NCI-H2171 (cell line): ENCODE measurements at places on chromosomes 6 and 20.
A peak's percentile ranks its signal among the peaks of the same experiment; 100 is the strongest.

GRCh38 chr6:73747289-73747688 is 51.3 kb downstream of the CD109 start:
- no peak for DNase-seq

DNA sequence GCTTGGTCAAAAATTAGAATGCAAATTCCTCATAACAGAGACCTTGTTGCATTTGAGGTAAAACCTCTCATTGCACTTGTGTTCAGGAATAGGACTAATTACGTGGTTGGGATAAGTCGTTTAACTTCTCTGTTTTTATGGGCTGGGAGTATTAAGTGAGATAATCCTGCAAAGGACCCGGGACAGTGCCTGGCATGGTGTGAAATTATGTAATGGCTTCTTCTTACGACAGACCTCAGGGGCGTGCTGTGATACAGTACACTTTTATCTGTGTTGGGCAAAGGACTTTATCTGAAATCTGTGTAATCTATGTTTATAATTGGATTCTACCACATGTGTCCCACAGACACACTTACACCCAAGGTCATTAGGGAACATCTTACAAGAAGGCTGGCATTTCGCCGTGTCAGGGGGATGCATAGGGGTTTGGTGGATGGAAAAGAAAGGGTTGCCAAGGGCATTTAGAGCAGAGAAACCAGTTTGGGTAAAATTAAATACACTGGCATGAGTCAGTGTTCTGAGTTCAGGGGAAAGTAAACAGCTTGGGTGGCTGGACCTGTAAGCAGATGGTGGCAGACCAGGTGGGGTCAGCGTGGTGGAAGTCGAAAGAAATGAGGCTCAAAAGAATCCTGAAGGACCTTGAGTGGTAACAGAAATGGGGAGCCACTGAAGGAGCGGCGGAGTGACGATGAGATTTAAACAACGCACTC is 17.2 kb upstream of the RTF2 start:
- no peak for DNase-seq

DNA sequence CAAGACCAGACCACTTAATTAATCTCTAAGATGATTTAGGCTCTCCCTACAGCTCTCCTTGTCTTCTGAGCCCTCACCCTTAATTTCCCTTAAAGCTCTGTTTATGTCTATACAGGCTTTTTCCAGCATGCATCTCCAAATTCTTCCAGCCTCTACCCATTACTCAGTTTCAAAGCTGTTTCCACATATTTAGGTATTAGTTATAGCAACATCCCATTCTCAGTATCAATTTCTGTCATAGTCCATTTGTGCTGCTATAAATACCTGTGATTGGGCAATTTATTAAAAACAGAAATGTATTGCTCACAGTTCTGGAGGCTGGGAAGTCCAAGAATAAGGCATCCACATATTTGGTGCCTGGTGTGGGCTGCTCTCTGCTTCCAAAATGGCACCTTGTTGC is 2.3 kb upstream of the SERPINB1 start:
- DNase-seq, result no peak

DNA sequence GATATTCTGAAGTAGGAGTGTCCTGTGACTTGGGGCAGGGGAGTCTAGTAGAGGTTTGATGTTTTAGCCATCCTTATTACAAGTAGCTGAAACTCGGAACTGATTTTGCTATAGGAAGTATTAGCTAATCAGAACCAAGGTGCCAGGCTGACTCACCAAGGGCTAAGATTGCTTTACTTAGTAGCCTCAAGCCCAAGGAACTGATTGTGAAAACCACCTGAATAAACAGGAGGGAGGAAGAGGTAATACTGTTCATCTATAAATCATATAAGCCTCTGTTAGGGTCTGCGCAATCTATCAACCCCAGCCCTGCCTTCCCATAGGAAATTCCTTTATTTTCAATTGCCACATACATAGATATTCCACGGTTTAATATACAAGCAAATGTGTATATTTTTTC is 54.4 kb downstream of the GNAS start:
- no peak for DNase-seq

GRCh38 chr6:63910863-63911551 is 275.4 kb downstream of the PHF3 start:
- no peak for DNase-seq

DNA sequence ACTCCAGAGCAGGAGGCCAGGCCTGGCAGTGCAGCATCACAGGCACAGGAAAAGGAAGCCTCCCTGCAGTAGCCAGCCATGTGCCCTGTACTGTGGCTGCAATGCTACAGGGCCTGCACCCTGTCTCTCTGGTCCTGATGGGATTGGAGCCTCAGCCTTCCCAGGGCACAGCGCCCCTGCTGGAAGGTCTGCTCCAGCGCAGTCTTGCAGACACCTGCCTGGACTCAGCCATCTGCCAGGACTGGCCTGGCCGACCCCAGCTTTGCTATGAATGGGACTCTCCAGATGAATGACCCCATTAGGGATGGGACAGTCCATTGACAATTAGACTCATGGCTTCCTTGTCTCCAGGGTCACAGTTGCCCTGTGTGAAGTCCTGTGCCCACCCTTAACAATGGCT is 251.6 kb downstream of the ERMARD start:
- DNase-seq, result no peak

DNA sequence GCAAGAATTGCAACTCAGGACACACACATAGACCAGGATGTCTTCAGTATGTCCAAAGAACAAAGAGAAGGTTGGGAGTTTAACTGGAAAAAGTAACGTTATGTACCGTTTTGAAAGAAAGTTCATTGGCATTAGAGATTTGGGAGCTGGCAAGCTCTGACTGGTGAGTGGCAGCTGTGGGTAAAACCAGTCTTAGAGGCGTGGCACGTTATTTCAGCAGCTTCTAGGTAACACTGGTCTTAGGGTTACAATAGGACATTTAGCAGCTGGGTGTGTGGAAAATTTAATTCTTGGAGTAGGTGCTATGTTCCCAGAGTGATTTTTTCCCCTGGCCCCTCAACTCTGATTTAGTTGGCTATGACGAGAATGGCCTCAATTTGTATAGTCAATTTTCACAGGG is 19.2 kb downstream of the SNRPB start:
- no peak for DNase-seq

DNA sequence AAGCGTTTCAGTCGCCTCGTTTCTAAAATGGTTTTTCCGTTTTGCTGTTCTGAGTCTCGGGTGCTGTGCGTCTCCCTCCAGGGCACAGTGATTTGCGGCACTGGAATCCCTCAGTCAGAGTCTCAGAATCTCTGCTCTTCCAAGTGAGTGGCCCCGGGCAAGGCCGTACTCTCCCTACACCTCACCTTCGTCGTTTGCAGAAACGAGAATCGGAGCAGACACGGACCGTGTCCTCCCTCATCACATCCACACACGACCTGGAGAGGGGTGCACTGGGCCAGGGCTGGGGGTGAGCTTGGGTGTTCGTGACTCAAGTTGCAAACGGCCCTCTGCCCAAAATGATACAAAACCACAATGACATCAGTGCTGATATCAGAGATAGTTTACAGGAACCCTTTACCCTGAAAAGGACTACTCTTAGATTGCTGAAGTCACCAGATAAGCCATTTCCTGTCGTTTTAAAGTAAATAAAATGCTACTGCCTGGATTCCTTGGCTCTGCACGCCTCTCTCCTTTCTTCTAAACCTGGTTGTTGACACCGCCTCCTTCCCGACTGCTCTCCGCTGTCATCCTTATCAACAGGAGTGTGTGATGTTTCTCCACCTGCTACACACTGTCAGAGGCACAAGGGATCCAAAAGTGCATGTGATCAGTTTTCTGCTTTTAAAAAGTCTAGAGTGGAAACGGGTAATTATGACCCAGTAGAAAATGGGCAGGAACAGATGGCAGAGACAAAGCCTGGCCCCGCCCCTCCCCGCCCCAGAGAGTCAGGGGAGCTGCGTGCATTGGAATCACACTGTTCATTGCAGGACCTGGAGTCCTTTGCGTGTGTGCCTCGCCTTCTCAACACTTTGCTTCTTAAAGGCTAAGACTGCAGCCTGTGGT is 38.4 kb downstream of the KIF25 start:
- peak; percentile 74 for DNase-seq

DNA sequence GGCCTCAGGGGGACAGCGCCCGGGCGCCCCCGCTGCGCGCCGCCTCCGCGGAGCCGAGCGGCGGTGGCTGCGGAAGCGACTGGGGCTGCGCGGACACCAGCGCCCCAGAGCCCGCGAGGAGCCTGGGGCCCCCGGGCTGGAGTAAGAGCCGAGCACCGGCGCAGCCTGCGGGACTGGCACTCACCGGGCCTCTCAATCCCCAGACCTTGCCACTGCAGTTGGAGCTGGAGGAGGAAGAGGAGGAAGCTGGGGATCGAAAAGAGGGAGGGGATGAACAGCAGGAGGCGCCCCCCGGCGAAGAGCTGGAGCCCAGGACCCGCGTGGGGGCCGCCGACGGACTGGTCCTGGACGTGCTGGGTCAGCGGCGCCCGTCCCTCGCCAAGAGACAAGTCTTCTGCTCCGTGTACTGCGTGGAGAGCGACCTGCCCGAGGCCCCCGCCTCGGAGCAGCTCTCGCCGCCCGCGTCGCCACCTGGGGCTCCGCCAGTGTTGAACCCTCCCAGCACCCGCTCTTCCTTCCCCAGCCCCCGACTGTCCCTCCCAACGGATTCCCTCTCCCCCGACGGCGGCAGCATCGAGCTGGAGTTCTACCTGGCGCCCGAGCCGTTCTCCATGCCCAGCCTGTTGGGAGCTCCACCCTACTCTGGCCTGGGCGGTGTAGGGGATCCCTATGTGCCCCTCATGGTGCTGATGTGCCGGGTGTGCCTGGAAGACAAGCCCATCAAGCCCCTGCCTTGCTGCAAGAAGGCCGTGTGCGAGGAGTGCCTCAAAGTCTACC is 590 bp downstream of the RNF217 start:
- DNase-seq, result peak; percentile 34

GRCh38 chr6:21636876-21637275 is 43.3 kb downstream of the SOX4 start:
- no peak for DNase-seq

GRCh38 chr6:110178626-110179405 is 654 bp downstream of the WASF1 start:
- peak; percentile 74 for DNase-seq

DNA sequence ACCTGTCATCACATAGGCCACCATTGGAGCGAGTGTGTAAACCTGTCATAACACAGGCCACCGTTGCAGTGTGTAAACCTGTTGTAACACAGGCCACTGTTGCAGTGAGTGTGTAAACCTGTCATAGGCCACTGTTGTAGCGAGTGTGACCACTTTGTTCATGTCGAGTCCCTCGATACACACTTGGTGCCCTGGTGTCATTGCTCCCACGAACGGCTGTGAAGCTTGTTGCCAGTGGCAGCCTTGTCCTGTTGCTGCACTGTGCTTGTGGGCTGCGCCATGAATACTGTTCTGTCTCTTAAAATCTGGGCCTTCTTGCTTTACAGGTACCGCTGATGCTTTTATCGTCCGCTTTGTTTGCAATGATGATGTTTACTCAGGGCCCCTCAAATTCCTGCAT is 61.4 kb upstream of the SLC22A1 start:
- DNase-seq, result no peak

GRCh38 chr20:37836926-37837325 is 66.0 kb upstream of the VSTM2L start:
- no peak for DNase-seq

- DNase-seq, result no peak
Observed at GRCh38 chr6:149362289-149362688, 37.8 kb upstream of the SUMO4 start.

DNA sequence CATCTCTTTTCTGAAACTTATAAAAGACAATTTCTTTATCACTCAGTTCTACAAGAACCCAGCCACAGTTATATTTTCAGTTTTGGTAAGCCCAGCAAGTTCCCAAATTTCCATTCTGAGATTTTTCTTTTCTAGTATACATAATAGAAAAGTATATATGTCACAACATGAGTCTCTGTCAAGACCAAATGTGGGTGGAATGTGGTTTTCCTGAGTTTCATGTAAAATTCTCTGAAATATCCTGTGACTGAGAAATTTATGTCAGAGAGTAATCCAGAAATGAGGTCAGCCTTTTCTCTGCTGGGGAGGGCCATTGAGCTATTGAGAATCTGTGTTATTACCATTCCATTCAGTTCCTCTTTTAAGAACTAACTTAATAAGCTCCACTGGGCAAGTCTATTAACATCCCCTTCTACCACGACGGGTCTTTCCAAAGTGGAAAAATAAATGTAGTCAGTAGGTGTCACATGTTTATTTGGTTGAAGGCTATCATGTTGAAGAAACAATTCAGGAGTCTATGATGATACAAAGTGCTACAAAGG is 100.7 kb upstream of the HMGN3 start:
- no peak for DNase-seq

GRCh38 chr20:10986586-10986985 is 312.8 kb upstream of the JAG1 start:
- DNase-seq, result no peak
